Spleen (tissue), 13 donors: ENCODE measurements at places on chromosomes 7 and 10.
A peak's percentile ranks its signal among the peaks of the same experiment; 100 is the strongest.

- no peaks in the 10 kb centered on the region for H3K27me3 ChIP-seq
- peak overlapping the region; percentile 97 for H3K27ac ChIP-seq
- H3K4me3 ChIP-seq, result no peak overlapping the region
- H3K36me3 ChIP-seq, result no peaks in the 10 kb centered on the region
These were observed 2.6 kb downstream of the SMURF1 start for GRCh38 chr7:99141334-99141733.

DNA sequence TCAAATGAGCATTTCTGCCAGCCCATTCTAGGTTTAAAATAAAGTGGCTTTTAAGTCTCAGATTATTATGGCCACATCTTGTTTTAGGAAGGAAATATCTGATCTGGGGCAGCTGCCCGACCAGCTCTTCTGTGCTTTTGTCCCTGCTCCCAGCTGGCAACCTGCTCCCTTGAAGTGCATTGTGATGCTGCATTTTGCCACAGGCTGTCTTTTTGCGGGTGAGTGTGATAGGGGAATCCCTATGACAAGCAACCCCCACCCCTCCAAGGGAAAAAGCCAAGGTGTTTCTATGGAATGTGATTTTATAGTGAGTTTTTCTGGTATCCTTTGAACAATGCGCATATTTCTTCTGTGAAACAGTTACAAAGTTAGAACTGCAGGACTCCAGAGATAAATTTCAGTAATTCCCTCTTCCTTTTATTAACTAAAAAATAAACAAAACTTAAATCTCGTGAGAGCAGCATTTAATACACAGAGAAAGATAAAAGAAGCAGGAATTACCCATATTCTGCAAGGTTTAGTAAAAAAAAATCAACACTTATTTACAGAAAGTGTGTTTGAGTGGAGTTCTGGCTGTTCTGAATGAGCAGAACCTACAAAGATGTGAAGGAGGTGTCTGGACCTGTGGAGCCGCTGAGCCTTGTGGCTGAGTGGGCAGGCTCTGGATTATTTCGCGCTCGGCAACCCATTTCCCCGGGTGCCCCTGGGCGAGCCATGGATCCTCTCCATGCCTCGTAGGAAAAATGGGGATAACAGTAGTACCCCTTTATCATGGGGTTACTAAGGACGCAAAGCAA, 10.1 kb upstream of the HPS1 start:
- no peaks in the 10 kb centered on the region for H3K4me1 ChIP-seq
- no peak overlapping the region for H3K27ac ChIP-seq
- no peak overlapping the region for H3K4me3 ChIP-seq
- peaks cover 36% of the 10 kb centered on the region for H3K27me3 ChIP-seq
- no peak for DNase-seq

DNA sequence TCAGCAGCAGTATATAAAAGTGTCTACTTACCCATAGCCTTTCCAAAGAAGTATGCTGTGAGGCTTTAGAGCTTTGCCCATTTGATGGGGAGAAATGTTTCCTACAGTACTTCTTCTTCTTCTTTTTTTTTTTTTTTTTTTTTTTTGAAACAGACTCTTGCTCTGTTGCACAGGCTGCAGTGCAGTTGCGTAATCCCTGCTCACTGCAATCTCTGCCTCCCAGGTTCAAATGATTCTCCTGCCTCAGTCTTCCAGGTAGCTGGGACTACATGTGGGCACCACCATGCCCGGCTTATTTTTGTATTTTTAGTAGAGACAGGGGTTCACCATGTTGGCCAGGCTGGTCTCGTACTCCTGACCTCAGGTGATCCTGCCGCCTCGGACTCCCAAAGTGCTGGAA, 101.7 kb upstream of the TMEM26 start:
- H3K27me3 ChIP-seq, result no peaks in the 10 kb centered on the region
- H3K36me3 ChIP-seq, result no peaks in the 10 kb centered on the region
- H3K4me3 ChIP-seq, result no peak overlapping the region
- H3K27ac ChIP-seq, result no peak overlapping the region
- no peak for DNase-seq

GRCh38 chr10:129552119-129552518, 85.1 kb downstream of the MGMT start:
- no peaks in the 10 kb centered on the region for H3K36me3 ChIP-seq
- H3K4me3 ChIP-seq, result no peak overlapping the region
- no peaks in the 10 kb centered on the region for H3K27me3 ChIP-seq

DNA sequence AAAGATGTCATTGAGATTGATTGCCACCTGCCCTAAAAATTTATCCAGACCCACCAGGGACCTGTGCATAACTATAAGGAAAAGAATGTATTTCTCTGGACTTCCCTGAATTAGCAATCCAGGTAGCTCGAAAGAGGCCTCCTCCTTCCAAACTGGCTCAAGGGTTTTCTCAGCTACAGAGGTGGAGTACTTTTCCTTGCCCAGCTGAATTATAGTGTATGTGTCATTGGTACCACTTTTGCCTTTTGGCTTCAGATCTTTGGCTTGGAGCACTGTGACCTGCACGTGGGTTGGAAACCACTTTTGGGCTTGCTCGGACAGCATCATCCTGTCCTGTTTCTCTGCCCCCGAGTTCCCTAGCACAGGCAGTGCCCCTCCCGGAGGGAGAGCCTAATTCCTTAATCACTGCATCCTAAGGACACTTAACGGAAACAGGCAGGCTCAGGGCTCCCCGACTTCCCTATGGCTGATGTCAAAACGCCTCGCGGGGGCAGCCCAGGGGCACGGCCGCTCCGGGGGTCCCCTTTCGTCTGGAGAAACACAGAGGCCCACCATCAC, 825 bp downstream of the RAB11FIP2 start:
- no peak for DNase-seq
- peak overlapping the region; percentile 91 for H3K4me3 ChIP-seq
- no peaks in the 10 kb centered on the region for H3K36me3 ChIP-seq
- no peaks in the 10 kb centered on the region for H3K27me3 ChIP-seq
- peaks cover 62% of the 10 kb centered on the region for H3K4me1 ChIP-seq

GRCh38 chr10:107565014-107565413, 400.5 kb upstream of the SORCS1 start:
- H3K27me3 ChIP-seq, result no peaks in the 10 kb centered on the region
- no peak overlapping the region for H3K27ac ChIP-seq
- H3K36me3 ChIP-seq, result no peaks in the 10 kb centered on the region
- H3K4me3 ChIP-seq, result no peak overlapping the region
- no peaks in the 10 kb centered on the region for H3K4me1 ChIP-seq
- DNase-seq, result no peak

GRCh38 chr10:123227706-123228105, 73.5 kb downstream of the BUB3 start:
- H3K4me1 ChIP-seq, result no peaks in the 10 kb centered on the region
- H3K27me3 ChIP-seq, result no peaks in the 10 kb centered on the region
- DNase-seq, result no peak
- H3K27ac ChIP-seq, result no peak overlapping the region

GRCh38 chr10:95987685-95988426, 55.5 kb upstream of the CCNJ start:
- DNase-seq, result no peak
- no peaks in the 10 kb centered on the region for H3K36me3 ChIP-seq
- no peak overlapping the region for H3K27ac ChIP-seq
- H3K4me3 ChIP-seq, result no peak overlapping the region

DNA sequence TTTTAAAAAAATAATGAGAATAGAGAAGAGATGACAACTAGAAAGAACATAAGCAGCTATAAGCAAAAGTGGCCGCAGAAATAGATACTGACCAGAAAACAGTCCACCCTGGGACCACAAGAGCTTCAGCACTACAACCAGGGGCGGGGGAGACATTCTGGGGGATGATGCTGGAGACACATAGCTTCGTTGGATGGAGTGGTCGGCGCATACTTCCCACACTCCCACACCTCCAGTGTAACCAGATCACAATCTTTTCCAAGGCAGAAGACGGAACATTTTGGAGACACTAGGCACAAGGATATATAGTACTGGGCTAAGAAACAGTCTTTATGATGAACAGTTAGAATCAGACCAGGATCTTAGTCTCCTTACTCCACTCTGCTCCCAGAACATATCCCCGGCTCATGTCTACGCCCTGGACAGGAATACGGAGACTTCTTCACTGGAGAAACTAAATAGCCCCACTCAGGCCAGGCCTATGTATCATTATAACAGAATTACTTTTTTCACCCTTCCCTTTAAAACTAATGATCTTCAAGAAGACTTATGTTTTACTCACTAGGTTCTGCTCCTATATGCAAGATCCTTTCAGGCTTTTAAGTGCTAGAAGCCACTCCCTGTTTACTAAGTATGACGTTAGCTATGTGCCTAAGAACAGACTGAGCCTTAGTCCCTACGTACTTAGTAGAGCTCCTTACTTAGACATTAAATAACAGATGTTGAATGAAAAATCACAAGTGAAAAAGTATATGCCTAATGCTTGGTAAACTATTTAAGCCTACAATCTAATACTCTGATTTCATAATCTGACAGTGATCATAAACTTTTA, 169.6 kb downstream of the SRPK2 start:
- no peak overlapping the region for H3K27ac ChIP-seq
- H3K4me1 ChIP-seq, result peaks cover 9% of the 10 kb centered on the region
- no peaks in the 10 kb centered on the region for H3K27me3 ChIP-seq
- H3K36me3 ChIP-seq, result no peaks in the 10 kb centered on the region
- H3K4me3 ChIP-seq, result no peak overlapping the region
- no peak for DNase-seq

GRCh38 chr10:132230557-132231210, 43.9 kb downstream of the DPYSL4 start:
- DNase-seq, result no peak
- no peaks in the 10 kb centered on the region for H3K36me3 ChIP-seq
- no peaks in the 10 kb centered on the region for H3K27me3 ChIP-seq
- peaks cover 50% of the 10 kb centered on the region for H3K4me1 ChIP-seq
- peak overlapping the region; percentile 37 for H3K4me3 ChIP-seq

- H3K4me3 ChIP-seq, result no peak overlapping the region
- DNase-seq, result no peak
- H3K4me1 ChIP-seq, result no peaks in the 10 kb centered on the region
- peaks cover 3% of the 10 kb centered on the region for H3K27me3 ChIP-seq
- no peaks in the 10 kb centered on the region for H3K36me3 ChIP-seq
- H3K27ac ChIP-seq, result no peak overlapping the region
These were observed 30.6 kb upstream of the UBE2D1 start for GRCh38 chr10:58304099-58304633.

DNA sequence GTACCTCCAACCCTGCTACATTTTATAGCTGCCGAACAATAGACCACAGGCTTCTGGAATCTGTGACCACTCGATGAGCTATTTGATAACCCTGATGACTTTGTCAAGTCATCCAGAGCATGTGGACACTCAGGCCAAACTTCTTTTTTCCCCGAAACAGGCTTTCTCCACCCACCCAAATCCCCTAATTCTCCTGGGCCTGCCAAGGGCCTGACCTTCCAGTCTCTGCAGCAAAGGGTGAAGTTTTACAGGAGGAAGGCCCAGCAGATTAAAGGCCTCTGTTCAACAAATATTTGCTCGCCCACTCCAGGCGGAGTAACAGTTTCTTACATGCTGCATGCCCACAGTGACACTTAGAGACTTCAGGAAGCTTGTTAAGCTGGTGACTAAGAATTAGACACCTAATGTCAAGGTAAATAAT, 2.0 kb downstream of the JCAD start:
- no peak overlapping the region for H3K4me3 ChIP-seq
- H3K4me1 ChIP-seq, result peaks cover 14% of the 10 kb centered on the region

GRCh38 chr7:70953796-70954195, 178.1 kb upstream of the GALNT17 start:
- H3K4me3 ChIP-seq, result no peak overlapping the region
- no peaks in the 10 kb centered on the region for H3K36me3 ChIP-seq
- no peaks in the 10 kb centered on the region for H3K4me1 ChIP-seq
- H3K27me3 ChIP-seq, result no peaks in the 10 kb centered on the region
- no peak overlapping the region for H3K27ac ChIP-seq
- DNase-seq, result no peak
